ENCODE measurements at places on chromosomes 5 and 9.

GRCh38 chr5:171422495-171422894, 3.0 kb downstream of the FGF18 start:
- no peak for DNase-seq

DNA sequence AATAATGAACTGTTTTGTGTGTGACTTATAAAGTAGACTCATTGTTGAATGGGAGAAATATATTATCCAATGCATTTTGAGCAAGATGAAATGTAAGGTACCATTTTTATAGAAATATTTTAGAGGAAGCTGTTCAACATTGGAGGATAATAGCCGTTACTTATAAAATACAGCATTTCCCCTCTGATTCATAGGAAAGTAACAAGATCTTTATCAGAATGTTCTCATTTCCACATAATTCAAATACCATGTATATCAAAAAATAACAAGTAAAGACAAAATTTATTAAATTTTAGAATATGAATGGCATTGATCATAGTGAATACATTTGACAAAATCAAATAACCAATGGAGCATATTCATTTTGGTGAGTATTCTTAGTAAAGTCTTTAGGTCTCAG, 346.7 kb upstream of the PTGER4 start:
- no peak for DNase-seq

GRCh38 chr5:43020399-43020746, 19.7 kb downstream of the ANXA2R start:
- DNase-seq = no peak

- no peak for DNase-seq
Measured at GRCh38 chr9:108621991-108622855, 233.6 kb downstream of the ACTL7B start.

- no peak for DNase-seq
Measured at GRCh38 chr9:126752376-126752775, 52.5 kb upstream of the ZBTB43 start.

- DNase-seq = no peak
Measured at GRCh38 chr9:132283863-132284262, 70.9 kb downstream of the SETX start.

DNA sequence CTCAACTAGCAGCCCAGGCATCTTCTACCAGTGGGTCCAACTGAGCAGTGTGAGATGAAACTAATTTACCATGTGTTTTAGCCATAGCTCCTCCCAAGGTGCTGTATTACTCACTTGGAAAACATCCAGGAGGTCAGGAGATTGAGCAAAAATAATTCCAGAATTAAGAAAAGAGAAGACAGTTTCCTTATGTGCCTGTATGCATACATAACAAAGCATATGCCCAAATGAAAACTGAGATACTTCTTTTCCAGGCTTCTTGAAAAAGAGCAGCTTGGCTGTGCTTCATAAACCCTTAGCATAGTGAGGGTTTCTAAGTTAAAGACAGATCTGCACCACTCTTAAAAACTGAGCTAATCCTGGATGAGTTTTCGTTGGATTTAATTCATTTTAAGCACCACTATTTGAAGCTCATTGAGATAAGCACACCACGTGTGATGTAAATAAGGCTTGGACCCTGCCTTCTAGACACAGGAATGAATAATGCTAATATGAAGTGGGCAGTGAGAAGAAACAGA, 119.4 kb downstream of the ADAMTS12 start:
- no peak for DNase-seq

- DNase-seq = no peak
Measured at GRCh38 chr9:92353051-92353450, 27.3 kb downstream of the CENPP start.

GRCh38 chr9:129472651-129473102, 148.2 kb downstream of the C9orf50 start:
- no peak for DNase-seq

DNA sequence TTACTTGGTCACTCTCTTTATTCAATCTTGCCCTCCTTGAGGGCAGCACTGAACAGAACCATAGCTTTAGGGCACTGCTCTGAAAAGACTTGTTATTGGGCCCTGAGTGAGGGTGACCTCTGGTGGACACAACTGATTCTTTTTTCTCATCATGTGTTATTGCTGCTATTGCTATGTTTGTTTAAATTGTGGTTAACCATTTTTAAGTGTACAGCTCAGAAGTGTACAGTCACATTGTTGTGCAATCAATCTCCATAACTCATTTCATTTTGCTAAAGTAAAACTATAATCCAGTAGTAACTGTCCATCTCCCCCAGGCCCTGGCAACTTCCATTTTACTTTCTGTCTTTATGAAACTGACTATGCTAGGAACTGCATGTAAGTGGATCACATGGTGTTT, 351.1 kb upstream of the RIOK2 start:
- no peak for DNase-seq

All from stimulated activated CD8-positive, alpha-beta memory T cell treated with anti-CD3 and anti-CD28 coated beads, Interleukin-4, amount 100 ng/mL, for 1 hour (primary cell).